ENCODE measurements at places on chromosomes 2 and 18.
A peak's percentile ranks its signal among the peaks of the same experiment; 100 is the strongest.

- no peak for DNase-seq
Measured at GRCh38 chr2:143696651-143697050, 567.4 kb downstream of the ARHGAP15 start.

DNA sequence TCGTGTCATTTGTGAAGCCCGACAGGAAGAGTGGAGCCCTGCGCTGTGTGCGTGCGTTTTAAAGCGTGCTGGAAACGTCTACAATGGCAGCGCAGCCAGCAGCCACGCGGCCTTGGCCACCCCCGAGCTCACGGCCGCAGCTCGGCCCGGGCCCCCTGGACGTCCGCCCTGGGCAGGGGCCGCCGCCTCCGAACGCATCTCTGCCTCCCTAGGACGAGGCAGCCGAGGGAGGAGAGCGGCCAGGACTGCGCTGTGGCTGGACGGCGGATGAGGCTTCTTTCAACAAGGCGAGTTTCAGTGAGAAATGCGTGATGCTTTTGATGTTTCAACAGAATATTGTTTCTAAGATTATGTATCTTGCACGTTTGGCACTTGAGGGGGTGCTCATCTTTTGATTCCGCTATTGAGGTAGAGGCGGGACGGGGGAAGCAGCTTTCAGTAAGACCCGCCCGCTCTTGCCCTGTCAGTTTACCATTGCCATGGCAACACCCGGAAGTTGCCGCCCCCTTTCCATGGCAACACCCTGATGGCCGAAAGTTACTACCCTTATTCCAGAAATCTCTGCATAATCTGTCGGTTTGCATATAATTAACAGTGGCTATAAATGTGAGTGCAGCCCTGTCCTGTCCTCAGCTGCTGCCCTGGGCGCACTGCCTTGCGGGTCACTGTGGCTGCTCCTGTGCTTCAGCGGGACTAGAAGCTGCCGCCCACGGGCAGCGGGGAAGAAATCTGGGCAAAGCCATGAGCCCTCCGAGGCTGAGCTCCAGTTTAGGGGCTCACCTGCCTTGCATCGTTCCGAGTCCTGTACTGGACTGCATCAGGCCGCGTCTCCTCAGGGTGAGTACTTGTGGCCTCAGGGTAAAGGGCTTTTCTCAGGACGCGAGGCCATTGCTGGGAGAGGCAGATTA, 38.6 kb downstream of the ADNP2 start:
- DNase-seq, result peak; percentile 46

DNA sequence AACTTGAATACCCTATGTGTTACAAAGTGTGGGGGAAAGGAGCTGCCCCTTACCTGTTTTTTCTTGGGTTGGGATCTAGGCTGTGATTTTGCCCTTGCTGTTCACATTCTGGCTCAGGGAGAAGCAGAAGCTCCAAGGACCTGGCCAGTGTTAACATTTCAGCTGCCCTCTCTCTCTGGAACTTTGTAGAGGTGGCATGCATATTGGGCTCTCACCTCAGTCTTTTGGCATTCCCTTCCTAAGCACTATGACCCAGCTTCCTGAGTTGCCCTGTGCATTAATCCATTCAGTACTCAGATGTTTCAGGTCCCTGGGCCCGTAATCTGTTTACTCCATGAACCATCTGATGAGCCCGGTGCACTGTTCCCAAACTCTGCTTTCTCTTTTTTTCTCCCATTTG, 12.1 kb downstream of the LCLAT1 start:
- no peak for DNase-seq

GRCh38 chr2:65064728-65065552, 8.7 kb downstream of the CEP68 start:
- no peak for DNase-seq

GRCh38 chr2:235050980-235051351, 99.1 kb downstream of the SH3BP4 start:
- DNase-seq, result no peak

DNA sequence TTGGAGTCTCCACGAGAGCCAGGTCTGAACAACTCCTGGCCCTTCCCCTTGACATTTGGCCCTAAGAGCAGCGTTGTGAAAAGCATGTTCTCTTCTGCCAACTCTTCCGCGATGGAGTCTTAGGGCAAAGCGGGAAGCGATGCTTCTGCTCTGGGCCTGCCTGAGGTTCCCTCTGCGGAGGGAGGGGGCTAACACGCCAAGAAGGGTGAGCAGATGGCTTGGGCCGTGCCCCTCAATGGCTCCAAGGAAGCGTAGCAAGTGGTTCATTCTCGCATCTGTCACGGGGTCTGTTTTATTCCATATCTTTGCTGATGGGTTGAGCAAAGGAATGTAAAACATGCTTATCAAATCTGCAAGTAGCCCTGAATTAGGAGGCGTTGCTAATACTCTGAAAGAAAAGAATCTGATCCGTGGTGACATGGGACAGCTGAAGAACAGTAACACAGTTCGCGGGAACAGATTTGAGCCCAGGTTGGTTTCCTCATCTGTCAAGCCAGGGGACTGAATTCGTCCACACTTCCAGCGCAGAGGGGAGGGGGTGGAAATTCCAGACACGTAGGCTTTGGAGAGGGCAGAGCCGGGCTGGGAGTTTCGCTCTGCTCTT, 38.0 kb downstream of the DNMT3A start:
- no peak for DNase-seq

- no peak for DNase-seq
Measured at GRCh38 chr2:143513081-143513480, 383.9 kb downstream of the ARHGAP15 start.

GRCh38 chr2:21195326-21195725, 71.6 kb downstream of the TDRD15 start:
- no peak for DNase-seq

DNA sequence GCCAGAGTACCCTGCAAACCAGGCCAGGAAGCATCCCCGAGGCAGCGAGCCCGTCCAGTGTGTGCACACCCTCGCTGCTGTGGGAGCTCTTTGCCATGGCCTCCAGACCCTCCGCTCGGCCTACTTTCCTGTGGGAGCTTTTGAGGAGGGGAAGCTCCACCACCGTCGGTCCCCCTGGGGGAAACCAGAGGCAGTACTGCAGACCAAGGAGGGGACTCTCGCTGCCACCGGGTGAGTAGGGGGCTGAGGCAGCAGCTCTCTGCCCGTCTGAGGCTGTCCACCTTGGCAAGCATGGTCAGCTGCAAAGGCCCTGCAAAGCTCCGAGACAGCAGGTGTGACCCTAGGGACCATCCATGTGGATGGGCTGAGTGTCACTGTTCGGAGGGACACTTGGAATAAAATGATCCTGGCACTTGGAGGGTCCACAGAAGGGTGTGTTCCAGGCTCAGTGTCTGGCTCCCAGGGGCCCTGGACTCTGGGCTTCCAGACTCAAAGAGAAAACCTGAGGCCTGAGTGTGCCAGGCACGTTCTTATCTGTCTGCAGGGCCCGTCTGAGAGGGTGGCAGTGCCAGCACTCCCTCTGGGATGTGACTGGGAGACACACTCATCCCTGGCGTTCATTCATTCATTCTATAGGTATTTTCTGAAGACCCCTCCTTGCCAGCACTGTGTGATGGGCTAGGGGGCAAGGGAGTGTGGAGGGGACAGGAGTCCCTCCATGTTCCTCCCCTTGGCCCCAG, 282.8 kb upstream of the HS6ST1 start:
- no peak for DNase-seq

DNA sequence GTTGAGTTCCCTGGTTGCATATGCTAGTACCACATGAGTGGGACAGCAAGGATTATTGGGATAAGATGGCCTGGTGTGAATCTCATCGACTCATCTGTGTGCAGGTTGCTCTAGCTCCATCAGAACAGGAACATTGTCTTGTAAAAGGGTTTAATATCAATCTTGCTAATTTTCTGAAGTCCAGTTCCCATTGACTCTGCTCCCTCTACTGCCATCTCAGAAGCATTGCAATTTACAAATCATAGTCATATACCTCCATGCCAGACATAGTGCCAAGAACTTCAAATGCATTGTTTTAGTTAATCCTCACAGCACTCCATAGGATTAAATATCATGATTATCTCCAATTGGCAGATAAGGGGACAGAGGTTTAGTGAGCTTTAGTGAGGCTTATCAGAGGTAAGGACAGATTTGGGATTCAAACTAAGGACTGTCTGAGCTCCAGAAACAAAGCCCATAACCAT, 4.8 kb upstream of the STAT4 start:
- no peak for DNase-seq

- no peak for DNase-seq
Measured at GRCh38 chr2:149612122-149612521, 24.5 kb upstream of the MMADHC start.

DNA sequence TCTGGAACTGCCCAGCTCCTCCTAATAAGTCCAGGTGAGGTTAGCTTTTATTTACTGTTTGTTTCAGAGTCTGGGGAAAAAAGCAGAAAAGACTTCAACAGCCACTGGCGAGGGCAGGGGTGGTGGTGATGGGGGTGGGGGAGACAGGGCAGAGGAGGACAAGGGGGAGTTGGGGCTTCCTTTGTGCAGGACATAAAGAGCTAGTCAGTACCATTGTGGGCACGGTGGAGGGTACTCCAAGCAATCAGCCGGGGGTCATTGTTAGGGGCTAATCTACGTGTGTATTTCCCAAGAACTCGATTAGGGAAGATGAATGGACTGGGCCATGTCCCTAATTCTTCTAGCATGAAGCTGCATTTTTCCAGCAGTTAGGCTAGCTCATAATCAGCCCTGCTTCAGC, 2.8 kb upstream of the RAX start:
- DNase-seq, result no peak

GRCh38 chr2:47078541-47079482, 76.3 kb downstream of the STPG4 start:
- no peak for DNase-seq

- no peak for DNase-seq
Measured at GRCh38 chr2:209845666-209846065, 74.0 kb downstream of the UNC80 start.

DNA sequence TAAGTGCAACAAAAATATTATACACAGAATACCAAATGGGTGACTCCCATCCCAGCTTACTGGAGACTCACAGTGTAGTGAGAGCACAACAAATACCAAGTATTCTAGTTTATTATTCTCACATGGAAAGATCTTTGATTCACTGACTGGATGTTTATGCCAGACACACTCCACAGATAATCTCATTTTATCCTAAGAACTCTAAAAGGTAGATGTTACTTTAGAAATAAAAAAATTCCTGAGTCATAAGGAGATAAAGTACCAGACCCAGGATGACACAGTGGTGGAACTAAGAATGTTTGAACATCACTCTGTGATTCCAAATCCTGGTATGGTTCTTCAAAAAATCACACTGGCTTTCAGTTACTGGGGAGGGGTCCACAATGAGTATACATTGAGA, 136.2 kb downstream of the CDH2 start:
- DNase-seq, result no peak

- no peak for DNase-seq
Measured at GRCh38 chr2:217418544-217418943, 558.7 kb upstream of the TNP1 start.

DNA sequence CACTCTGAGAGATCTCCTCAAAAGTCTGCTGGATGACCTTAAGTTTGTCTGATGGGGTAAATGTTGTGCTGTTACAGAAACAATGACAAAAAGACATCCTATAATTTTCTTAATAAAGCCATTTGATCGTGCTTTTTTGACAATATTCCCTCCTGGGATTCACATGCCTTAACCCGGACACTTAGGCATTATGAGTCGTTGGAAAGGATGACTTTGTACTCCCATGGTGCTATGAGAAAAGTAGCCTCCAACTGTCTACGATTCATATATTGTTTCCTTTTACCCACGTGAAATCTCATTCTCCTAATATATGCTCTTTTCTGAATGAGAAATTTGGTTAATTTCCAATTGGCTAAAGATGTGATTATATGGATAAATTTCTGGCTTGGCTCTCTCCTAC, 6.1 kb upstream of the MPP4 start:
- DNase-seq, result no peak

DNA sequence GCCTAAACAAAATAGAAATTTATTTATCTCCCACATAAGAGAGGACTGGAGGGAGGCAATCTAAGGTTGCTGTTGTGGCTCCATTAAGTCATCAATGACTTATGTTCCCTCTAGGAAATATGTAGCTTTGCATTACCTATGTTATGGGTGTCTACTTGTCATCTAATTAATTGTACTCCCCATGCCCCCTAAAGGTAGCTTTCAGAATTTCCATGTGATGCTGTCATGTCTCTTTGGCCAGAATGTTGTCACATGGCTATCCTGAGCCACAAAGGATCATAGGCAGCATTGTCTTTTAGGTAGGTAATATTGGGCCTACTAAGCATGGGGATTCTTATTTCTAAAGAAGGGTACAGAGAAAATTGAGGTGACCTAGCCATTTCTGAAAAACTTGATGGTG, 935.6 kb upstream of the FANCL start:
- no peak for DNase-seq

DNA sequence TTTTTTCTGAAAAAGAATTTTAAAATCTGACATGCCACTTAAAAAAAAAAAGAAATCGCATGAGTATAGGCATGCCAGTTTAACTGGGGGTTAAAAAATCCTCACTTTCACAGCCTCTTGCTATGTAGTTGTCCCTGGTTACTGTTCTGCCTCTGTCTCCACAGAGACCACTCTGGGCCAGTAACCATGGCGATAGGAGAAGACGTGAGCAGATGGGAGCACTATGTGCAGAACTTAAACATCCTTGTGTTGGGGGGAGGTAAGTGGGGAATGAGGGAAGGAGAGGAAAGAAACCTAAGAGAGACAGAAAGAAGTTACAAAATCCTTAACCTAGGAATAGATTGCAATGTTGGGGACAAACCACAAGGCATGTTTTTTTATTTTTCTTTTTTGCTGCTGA, 75.9 kb upstream of the CYRIA start:
- DNase-seq, result no peak

DNA sequence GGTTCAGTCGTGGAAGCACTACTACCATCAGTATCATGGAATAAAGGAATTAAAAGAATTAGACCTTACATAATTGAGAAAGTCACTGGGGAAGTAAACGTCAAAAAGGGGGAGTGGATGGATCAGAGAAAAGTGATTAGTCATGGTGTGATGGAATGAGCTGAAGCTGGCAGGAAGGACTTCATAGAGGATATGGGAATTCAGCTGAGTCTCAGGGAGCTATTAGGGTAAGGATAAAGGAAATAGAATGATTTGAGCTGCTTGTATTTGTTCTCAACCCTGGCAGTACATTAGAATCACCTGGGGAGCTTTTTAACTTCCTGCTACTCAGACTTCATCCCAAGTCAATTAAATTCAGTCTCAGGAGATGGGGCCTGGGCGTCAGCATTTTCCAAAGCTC, 53.4 kb upstream of the SETBP1 start:
- DNase-seq, result no peak

DNA sequence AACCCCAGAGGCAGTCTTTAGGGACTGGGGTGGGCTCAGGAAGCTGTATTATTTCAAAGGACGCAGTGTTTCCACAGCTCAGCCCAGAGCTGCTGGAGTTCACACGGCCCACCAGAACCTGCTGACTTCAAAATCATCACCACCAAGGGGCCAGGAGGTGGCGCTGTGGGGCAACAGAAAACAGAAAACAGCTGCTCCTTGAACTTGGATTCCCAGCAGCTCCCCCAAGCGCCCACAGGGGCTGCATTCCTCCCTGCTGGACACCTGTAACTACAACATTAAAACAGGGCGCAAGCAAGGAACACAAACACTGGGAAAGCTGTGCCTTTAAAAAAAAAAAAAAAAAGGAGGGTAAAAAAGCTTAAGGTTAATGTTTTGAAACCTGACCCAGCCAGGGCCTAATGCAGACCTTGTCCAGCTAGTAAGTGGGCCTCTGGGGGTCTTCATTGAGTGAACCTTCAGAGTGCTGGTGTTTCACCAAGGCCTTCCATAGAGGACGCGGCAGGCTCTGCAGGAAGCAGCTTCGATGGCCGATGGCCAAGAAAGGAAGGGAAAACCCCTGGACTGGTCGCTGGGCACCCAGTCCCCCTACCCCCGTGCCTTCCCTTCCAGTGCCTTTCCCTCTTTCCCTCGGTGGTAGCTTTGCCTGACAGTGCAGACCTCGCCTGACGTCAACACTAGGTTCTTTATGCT, 25.9 kb downstream of the MLPH start:
- peak; percentile 50 for DNase-seq

GRCh38 chr2:105712166-105712915, 32.4 kb upstream of the NCK2 start:
- DNase-seq, result no peak
